Stromal cell of bone marrow (primary cell): ENCODE measurements at places on chromosomes 12 and 14.

GRCh38 chr12:122834104-122834920, 945 bp upstream of the HIP1R start:
- DNase-seq = no peak

- DNase-seq = no peak
These were observed 53.2 kb downstream of the RPAP3 start for GRCh38 chr12:47652521-47653234.

DNA sequence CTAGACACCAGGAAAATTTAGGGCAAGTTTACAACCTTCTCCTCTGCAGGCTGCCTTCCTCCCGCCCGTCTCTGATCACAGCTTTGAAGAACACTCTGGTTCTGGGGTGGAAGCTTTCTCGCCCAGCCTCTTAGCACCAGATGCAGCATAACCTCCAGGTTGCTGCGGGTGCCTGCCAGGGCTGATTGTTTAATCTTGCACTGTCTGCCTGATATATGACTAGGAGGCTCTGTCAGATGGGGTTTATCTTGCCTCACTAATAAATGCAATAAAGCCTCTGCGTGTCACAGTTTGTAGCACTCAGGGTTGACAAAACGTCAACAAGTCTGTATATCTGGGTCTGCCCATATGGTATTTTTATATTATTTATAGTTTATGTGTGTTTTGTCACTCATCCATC, 388.2 kb downstream of the FUT8 start:
- no peak for DNase-seq

DNA sequence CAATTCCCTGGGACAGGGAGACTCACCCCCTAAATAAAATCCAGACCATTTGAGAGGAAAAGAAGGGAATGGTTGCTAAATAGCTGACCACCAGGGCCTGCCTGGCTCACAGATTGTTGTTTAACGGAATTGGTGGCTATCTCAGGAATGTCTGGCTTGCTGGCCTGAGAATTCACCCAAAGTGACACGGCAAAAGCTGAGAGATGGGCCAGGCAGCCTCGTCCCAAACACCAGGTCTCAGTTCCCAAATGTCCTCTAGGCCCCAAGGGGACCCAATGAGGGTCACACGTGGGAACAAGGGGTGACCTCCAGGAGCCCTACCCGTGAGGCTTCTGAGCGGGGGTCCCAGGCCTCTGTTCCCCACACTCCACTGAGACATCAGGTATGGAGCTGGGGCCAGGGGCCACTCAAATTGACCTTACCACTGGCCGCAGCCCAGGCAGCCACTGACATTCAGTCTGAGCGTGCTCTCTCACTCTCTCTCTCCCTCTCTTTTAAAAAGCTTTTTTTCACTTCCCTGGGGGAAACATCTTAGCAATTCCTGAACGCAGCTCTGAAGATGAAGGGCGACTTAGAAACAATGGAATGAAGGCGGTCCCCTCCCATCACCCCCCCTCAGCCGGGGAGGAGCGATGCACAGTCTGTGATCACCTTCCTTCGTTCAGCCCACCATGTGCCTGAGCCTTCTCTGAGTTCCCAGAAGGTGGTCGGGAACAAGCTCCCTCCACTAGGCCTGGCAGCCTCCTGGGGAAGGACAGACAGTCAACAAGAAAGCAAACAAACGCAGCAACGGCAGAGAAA, 131.2 kb downstream of the SCARB1 start:
- no peak for DNase-seq

GRCh38 chr12:8698132-8698851, 501 bp downstream of the RIMKLB start:
- DNase-seq = no peak

- DNase-seq = no peak
These were observed 18.6 kb downstream of the PEX5 start for GRCh38 chr12:7207866-7208625.

DNA sequence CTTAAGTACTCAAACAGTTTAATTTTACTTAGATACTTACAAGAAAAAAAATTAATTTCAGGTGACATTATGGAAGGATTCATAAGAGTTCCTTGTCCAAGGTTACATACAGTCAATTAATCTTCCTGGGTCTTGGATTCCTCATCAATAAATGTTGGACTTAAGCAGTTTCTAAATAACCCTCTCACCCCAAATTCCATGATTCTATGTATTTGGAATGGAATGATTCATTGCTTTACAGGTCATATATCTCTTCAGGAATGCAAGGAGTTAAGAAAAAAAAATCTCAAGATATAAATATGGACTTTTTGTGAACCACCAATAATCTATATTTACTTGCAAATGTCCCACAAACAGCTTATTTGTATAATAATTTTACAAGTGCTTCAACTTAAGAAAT, 84.2 kb upstream of the BMP4 start:
- DNase-seq = no peak

- no peak for DNase-seq
These were observed 47.9 kb downstream of the SYNE3 start for GRCh38 chr14:95468448-95469133.

DNA sequence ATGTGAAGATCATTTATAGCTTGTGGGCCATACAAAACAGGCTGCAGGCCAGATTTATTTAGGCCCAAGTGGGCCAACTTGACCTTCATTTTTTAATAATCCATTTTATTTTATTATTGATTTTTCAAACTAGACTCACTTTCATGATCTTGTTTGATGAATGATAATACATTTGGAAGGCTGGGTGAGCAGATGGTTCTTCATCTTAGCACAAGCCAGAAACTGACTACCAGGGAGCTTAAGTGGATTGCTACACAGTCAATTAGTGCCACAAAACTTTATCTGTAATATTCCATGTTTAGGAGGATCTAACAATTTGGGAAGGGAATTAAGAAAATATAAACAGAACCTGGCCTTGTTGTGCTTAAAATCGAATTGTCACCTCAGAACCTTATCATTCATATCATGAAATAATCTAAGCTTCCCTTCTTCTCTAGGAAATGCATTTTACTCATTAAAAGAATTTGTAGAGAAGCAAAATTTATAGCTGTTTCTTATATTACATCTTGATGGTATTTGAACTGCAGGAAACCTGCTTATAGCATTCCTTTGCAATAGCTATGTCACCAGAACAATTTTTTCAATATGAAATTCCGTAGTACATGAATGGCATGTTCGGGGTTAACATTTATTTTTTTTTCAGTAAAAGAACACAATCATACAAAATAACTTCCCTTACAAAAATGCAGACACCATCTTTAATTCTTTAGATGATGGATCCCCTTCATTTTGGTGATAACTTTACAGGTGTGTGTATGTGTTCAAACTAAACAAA, 62.0 kb upstream of the CSRP2 start:
- DNase-seq = no peak
